ENCODE measurements at places on chromosomes 2 and 18.

GRCh38 chr2:241949736-241950412, 80.3 kb downstream of the RTP5 start:
- no peak for DNase-seq

DNA sequence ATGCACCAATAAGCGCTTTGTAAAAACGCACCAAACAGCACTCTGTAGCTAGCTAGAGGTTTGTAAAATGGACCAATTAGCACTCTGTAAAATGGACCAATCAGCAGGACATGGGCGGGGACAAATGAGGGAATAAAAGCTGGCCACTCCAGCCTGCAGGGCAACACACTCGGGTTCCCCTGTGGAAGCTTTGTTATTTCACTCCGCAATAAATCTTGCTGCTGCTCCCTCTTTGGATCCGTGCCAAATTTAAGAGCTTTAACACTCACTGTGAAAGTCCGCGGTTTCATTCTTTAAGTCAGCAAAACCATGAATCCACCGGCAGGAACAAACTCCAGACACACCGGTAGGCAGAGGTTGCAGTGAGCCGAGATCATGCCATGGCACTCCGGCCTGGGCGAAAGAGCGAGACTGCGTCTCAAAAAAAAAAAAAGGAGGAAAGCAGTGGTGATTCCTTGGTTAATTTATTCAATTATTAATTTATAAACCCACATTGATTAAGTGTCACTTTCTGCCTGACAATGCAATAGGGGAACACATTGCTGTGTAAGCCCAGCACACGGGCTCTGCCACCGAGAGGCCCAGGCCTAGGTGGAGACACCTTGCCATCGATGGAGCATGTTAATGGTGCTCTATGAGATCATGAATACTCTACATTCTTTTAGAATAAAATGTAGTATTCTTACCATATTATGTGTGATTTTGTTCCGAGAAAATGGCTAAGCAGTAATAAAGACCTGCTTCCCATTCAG, 687.6 kb upstream of the HS6ST1 start:
- no peak for DNase-seq

DNA sequence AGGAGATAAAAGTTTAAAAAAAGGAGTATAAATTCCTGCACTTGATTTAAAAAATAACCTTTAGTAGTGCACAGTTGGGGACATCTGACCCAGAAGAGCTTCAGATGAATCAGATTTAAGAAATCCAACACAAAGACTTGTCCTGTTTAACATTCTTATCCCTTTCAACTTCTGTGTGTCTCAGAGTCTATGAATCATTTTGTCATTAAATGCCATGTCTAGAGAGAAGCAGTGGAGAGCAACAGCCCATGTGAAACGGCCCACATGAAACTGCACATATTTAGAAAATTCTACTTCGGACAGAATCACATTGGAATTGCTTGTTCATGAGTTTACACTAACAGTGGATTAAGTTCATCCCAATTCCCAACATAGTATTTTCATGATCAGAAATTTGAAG, 278.6 kb downstream of the SLC8A1 start:
- DNase-seq, result peak; percentile 53

- peak; percentile 7 for DNase-seq
Observed at GRCh38 chr18:32956591-32957315, 183.9 kb upstream of the KLHL14 start.

- DNase-seq, result no peak
Observed at GRCh38 chr2:20366672-20367116, 16.1 kb upstream of the PUM2 start.

GRCh38 chr2:207257251-207258250, 91.8 kb upstream of the KLF7 start:
- DNase-seq, result no peak

GRCh38 chr18:46042571-46043123, 29.4 kb downstream of the PSTPIP2 start:
- peak; percentile 79 for DNase-seq

GRCh38 chr2:161436411-161436810, 20.3 kb downstream of the TBR1 start:
- DNase-seq, result peak; percentile 89

DNA sequence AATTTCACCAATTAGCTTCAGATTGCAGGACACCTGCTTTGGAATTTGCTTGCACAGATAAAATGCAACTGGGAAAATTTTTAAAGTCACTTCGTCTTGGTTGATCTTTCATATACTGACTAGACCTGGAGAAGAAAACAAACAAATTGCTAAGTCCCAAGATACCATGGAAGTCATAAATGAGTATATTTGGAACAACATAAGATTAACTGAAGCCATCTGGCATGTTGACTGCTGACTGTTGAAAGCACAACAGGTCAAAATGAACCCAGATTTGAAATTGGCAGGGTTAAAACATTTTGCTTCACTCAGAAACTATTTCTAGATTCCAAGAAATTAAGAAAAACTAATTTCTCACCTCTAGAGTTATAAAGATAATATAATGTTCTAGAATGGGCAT, 470.7 kb downstream of the LPIN1 start:
- DNase-seq, result no peak

- DNase-seq, result no peak
Observed at GRCh38 chr2:49767316-49767715, 613.0 kb upstream of the FSHR start.
